ENCODE measurements at places on chromosomes 4 and X. TPM values are rescaled to one million over a fixed set of nuclear protein-coding genes. Genes with fewer than 3 reads are reported as not detected.

TNMD gene
- not detected for total RNA-seq

PABPC1L2A gene
- not detected for total RNA-seq

- H3K36me3 ChIP-seq, result no peaks in the 10 kb centered on the region
- H3K4me3 ChIP-seq, result no peak overlapping the region
- H3K27ac ChIP-seq, result no peak overlapping the region
- no peak for DNase-seq
- peaks cover 86% of the 10 kb centered on the region for H3K4me1 ChIP-seq
Measured at GRCh38 chrX:154731881-154732280, 19.0 kb downstream of the GAB3 start.

DNA sequence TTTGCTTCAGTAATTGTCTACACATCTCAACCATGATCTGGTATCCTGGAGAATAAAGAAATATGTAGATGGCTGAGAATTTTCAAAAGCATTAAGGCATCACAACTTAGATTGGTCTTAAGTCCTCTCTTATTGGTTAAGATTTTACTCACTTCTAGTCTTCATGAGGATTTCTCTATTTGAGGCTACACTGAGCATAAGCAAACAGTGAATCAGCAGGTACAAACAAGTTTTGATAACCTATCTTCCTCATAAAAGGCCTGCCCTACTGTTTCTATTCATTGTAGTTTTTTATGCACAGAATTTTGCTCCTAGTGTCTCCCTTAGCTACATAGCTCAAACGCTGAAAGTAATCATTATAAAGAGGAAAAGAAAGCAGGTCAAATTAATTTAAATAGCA, 460.7 kb upstream of the RPS6KA3 start:
- no peak for DNase-seq
- no peaks in the 10 kb centered on the region for H3K27me3 ChIP-seq
- H3K36me3 ChIP-seq, result no peaks in the 10 kb centered on the region
- H3K4me3 ChIP-seq, result no peak overlapping the region

Data from SJSA1 (cell line).